Bronchus fibroblast of lung (primary cell): ENCODE measurements at places on chromosomes 12 and 14. TPM values are rescaled to one million over a fixed set of nuclear protein-coding genes. Genes with fewer than 3 reads are reported as not detected.

The INHBC gene
- total RNA-seq = under 0.01 TPM in 1 of 2 replicates, not detected in the other

The CLEC9A gene
- total RNA-seq = not detected in 2 replicates

The STON2 gene
- total RNA-seq = 0.15 and 0.50 TPM in 2 replicates

The KRT71 gene
- total RNA-seq = not detected in 2 replicates
